ENCODE measurements at places on chromosomes 7 and 10.

DNA sequence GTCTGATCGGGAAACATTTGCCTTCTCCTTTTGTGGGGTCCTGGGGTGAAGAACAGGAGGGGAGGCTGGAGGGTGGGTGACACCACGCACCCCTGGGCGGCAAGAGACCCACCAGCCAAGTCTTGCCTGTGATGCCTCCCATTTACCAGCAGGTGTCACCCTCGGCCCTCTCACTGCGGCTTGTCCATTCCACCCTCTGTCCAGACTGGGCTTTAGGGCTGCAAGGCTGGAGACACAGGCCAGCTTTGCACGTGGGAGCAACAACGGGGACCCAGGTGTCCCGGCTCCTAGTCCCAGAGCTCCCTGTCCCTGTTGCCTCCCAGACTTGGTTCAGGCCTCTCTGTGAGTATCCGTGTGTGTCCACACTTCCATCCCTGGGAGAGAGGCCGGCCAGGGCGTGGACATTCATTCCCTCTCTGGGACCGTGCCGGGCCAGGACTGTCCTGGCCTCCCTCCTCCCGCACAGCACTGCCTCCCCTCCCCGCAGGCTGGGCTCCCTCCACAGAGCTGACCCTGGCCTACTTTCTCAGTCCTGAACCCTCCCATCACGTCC is 36.2 kb upstream of the GTF2IRD1 start:
- DNase-seq = no peak

- DNase-seq = no peak
These were observed 69.2 kb downstream of the LYZL1 start for GRCh38 chr10:29358010-29358616.

DNA sequence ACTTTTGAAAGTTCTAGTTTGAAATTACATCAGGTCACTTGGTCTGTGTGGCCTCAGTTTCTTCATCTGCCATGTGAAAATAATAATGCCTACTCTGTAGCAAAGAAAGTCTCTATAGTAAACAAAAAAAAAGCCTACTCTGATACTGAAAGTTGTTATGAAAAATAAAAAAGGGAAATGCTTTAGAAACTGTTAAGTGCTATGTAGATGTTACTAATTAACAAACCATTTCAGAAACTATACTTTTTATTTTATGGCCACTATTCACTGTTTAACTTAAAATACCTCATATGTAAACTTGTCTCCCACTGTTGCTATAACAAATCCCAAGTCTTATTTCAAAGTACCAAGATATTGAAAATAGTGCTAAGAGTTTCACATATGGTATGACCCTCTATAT is 50.6 kb downstream of the CFTR start:
- no peak for DNase-seq

- no peak for DNase-seq
These were observed 29.7 kb downstream of the NUB1 start for GRCh38 chr7:151371266-151371665.

DNA sequence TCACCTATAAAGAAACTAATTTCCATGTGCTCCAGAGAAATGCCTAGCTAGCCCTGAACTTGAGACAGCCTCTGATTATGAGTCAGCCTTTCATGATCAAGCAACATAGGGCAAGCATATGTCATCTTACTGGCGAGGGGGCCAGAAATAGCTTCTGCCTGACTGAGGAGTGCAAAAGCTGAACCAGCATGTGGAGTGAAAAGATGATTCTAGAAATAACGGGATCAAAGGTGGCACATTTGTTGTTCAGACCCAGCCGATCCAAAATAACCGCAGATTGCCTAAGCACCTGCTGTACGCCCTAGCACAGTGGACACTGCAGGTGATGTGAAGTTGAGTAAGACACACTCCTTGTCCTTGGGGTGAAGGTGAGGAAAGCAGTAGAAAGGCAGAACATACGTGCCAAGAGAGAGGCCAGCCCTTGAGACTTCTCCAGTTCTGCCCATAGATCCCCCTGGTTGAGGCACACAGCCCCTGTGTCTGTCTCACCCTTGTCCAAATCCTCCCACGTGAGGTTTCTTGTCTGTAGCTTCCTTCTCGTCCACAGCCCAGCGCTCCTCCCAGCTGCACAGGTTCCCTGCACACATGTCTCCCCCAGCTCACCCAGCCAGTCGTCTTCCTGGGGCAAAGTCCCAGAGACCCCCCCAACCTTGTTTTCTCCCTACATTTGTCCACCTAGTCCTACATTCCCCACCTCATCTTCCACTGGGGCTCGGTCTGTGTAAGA is 2.8 kb upstream of the BCL7B start:
- DNase-seq = no peak

GRCh38 chr7:85664341-85664740 is 477.5 kb upstream of the SEMA3D start:
- no peak for DNase-seq

DNA sequence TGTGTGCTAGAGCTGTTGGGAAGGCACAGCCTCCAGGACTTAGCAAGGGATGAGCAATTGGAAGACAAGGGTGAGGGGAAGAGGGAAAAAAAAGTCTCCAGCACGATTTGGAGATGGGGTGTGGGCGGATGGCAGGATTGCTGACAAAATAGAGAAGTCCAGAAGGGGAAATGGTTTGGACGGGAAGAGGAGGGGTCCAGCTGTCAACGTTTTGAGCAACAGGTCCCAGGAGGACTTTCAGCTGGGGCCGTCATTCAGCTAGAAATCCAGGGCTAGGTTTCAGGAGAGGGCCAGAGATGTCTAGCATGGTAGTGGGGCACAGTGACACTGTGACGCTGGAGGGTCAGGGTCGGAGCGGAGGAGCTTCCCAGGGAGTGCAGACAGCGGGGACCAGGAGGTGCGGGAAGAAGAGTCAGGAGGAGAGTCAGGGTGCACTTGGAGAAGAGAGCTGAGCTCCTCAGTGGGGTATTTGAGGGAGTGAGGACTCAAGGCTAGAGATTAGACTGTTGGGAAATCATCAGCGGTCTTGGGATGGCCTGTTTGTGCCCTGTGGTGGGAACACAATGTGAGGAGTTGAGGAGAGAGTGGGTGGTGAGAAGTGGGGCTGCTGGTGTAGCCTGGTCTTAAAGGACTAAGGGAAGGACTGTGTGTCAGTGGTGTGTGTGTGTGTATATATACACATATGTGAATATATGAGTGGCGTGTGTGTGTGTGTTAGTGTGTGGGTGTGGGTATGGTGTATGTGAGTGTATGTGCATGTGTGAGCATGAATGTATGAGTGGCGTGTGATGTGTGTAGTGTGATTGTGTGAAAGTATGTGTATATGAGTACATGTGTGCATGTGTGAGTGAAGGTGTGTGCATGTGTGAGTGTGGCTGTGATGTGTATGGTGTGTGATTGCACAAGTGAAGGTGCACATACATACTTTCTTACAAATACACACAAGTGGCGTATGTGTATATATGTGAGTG is 3.8 kb downstream of the ZYX start:
- DNase-seq = no peak

GRCh38 chr10:102863660-102864059 is 5.6 kb upstream of the AS3MT start:
- no peak for DNase-seq

DNA sequence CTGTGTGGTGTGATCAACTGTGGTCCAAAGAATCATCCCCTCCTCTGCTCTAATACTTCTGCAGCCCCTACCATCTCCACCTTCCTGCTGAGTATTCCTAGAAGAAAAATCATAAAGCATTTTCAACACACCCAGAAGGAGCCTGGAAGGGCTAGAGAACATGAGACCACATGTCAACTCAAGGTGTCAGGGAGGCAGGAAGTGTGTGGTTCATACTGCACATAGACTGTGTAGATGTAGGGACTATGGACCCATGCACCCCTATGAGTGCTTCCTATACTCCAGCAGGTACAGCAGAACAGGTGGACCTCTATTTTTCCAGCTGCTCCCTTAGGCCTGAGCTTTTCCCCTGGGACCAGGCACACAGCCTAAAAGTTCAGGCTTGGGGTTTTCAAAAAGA is 2.6 kb upstream of the ZNF746 start:
- DNase-seq = no peak
